ENCODE measurements at places on chromosomes 1 and 21.

GRCh38 chr1:61536174-61537108 lies 188.5 kb downstream of the TM2D1 start:
- no peak for DNase-seq

DNA sequence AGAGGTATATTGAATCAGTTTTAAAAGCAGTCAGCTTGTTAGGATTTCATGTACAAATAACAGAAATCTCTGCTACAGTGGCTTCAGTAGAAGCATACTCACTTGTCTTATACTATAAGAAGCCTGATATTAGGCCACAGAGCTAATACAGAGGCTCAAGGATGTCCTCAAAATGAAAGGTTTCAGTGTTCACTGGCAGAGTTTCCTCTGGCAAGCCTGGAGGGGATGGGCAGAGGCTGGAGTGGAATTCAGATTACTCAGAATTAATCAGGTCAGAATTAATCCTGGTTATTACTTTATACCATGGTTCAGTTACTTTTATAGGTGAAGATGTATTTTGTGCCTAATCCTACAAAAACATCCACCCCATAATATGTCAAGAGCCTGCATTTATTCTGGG lies 520.5 kb downstream of the USP25 start:
- no peak for DNase-seq

DNA sequence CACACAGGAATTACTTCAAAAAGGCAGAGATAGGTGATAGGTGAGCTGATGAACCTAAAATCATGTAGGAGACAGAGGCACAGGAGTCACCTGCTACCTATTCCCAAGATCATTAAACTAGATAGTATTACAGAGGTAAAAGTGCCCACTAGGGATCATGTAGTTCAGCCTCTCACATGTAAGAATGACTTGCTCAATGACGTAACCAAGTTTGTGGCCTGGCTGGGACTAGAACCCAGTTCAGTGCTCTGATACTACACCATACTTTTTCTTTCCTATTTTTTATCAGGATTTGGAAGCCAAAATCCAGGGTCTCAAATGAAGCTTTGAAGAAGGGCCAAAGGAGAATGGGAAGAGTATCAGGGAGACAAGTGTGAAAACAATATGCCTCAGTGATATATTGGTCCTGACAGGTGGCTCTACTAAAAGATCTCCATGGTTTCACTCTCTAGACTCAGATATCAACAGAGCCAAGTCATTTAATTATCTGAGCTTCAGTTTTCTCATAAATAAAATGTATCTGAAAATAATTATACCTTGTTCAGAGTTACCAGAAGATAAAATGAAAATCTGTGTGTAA lies 87.3 kb upstream of the SLFNL1 start:
- DNase-seq = no peak

DNA sequence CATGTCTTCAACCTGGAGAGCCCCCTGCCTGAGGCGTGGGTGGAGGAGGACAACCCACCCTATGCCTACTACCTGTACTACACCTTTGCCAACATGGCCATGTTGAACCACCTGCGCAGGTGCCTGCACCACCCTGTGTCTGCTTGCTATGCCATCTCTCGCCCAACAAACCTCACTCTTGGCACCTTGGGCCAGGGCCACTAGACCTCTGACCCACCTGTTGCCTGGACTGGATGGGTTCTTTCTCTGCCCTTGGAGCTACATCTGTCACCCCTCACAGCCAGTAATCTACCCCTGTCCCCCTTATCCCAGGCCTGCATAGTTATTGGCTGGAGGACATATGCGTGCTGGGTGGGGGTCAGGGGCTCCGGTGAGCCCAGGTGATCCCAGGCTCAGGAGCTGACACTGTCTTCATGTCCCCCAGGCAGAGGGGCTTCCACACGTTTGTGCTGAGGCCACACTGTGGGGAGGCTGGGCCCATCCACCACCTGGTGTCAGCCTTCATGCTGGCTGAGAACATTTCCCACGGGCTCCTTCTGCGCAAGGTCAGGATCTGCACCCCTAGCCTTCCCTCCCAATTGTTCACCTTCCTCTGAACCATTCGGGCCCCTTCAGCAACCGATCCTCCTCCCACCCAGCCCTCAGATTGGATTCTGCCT lies 9.9 kb downstream of the AMPD2 start:
- no peak for DNase-seq

DNA sequence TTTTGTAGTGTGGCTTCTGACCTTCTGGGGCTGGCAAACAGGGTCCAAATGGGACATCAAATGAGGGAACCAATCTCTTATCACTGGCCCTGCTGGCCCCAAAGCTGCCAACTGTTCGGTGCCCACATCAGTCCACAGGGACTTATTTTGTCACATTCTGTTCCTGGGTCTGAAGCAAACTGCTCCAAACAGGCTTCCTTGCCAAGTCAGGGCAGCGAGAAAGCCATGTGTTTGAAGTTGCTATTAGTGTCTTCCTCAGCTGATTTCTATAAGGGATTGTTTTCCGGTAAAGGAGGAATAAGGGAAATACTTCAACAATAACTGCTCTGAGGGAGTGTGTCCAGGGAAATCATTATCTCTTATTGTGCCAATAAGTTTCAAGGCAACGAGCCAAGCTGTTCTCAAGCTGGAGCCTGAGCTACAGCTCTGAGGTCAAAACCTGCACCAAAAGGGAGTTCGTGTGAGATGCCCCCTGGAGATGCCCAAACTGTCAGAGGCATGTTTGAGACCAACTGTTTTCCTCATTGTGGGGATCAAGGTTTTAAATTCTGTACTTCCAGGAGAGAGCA lies 381.4 kb upstream of the PROX1 start:
- no peak for DNase-seq

DNA sequence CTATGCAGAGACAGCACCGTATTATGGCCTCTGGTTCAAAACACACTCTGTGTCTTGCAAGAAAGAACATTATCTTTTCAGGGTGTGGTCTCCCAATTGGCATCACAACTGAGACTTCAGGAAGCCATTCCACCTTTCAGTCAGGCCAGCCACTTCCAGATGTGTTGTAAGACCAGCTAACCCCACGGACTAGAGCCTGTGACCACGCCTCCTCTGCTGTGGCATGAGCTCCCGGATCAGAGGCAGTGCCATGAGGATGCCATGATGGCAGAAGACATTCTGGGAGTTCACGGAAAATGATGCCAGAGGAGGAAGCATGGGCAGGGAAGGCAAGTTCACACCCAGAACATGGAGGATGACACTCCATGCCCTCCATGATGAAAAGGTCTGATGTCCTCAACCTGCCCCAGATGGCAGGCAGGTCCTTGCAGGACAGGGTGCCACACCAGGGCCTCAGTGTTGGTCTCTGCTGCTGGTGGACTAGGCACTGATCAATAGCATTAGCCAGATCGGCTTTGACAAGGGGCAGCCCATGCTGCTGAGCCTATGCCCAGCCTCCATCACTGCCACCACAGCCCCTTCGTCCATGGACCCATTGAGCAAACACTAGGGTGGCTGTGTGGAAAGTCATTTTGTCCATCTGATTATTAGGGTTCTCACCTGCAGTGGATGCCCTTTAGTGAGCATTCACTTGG lies 341.6 kb downstream of the MATN1 start:
- no peak for DNase-seq

DNA sequence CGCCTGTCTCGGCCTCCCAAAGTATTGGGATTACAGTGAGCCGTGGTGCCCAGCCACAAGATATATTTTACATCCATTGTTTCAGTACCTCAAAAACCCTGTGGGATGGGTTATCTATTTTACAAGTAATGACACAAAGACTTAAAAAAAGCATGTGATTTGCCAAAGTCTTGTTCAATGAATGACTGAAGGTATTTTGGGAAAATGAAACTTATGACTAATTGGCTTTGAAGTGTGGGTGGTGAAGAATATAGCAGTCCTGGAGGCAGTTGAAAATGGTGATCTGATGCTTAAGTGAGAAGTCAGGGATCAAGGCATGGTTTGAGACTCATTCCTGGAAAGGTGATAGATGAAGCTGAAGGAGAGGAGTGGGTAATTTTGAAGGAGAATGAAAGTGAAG lies 3.0 kb downstream of the SWT1 start:
- no peak for DNase-seq

DNA sequence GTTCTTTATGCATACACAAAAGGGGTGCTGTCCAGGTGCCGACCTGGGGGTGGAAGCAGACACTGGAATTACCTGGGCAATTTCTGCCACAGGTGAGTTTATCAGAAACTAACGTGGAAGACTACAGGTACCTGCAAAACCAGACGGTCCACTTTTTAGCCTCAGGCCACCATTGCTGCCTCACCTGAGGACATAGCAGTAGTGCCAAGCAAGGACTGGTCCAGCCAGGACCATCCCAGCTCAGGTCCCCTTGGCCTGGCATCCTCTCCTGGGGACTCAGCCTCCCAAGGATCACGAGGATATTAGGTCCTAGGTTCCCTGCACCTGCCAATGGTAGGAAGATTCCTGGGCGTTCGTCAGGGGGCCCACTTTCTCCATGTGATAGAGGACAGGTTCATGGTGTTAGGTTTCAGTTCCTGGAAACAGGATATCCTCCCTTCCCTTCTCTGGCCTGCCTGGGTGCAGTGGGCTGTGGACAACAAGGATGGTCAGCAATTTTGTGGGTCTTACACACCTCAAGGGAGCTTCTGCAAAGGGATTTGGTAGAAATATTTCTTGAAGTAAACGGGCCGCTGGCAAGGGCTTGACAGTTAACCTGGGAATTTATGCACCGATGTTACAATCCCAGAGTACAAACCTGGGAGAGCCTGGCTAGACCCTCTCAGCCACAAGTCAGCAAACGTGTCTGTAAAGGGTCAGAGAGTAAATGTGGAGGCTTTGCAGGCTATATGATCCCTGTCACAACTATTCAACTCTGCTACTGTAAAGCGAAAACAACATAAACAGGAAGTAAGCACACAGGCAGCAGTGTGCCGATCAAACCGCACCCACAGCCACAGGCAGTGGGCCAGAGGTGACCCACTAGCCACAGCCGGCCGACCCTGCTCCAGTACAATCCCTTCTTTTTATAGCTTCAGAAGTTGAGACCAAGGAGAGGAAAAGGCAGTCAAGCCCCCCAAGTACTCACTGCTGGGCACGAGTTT lies 71.4 kb upstream of the RAB4A start:
- no peak for DNase-seq

DNA sequence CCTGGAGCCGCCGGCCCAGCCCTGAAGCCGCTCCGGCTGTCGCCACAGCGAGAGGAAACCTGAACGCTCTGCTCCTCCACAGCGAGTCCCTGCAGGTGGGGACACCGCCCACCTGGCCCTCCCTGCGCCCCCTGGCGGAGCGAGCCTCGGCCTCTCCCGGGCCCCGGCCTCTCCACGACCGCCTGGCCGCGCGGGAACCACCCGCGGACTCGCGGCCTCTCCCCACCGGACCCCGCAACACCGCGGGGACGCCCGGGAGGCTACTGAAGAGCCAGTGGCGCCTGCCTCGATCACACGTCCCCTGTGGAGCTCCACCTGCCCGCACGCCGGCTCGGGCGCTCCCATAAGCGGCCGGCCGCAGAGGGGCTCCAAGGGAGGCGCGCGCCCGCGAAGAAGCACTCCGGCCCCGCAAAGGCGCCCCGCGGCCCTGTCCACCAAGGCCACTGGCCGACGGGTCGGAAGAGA lies 109.6 kb downstream of the KCNN3 start:
- peak; percentile 4 for DNase-seq

- no peak for DNase-seq
Measured at GRCh38 chr1:169563019-169563615, 23.2 kb downstream of the F5 start.

Data from NCI-H2107 (cell line).